ENCODE measurements at places on chromosomes 11 and 22.

- no peak for DNase-seq
Observed at GRCh38 chr11:76268498-76268897, 62.2 kb upstream of the WNT11 start.

- DNase-seq: no peak
Observed at GRCh38 chr11:21148376-21148775, 479.0 kb downstream of the NELL1 start.

DNA sequence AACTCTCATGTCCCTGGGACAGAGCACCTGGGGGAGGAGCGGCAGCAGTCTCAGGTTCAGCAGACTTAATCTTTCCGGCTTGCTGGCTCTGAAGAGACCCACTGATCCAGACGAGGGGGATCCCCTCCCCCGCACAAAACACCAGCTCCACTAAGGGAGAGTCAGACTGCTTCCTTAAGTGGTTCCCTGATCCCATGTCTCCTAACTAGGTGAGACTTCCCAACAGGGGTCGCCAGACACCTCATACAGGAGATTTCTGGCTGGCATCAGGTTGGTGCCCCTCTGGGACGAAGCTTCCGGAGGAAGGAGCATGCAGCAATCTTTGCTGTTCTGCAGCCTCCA, 157.2 kb upstream of the TMEM45B start:
- no peak for DNase-seq

- no peak for DNase-seq
Observed at GRCh38 chr11:132343445-132344175, 973.2 kb downstream of the NTM start.

- DNase-seq: no peak
Observed at GRCh38 chr11:44179173-44179572, 83.7 kb downstream of the EXT2 start.

- no peak for DNase-seq
Observed at GRCh38 chr22:33823552-33823951, 96.7 kb downstream of the LARGE1 start.

DNA sequence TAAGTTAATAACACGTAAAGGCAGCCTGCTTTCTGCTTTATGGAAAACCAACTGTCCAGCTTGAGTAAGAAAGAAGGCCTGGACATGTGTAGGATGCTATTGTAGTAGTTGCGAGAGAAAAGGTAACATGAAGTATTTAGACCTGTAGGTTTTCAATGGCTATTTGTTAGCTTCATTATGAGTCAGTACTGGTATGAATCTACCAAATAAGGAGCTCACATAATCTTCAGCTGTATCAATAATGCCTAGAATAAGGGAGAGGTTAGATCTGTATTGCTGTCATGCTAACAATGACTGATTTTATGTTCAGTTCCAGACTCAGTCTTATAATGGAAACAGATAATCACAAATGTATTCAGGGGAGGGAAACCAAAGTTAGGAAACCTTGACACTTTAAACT, 550.3 kb downstream of the CNTN5 start:
- no peak for DNase-seq

DNA sequence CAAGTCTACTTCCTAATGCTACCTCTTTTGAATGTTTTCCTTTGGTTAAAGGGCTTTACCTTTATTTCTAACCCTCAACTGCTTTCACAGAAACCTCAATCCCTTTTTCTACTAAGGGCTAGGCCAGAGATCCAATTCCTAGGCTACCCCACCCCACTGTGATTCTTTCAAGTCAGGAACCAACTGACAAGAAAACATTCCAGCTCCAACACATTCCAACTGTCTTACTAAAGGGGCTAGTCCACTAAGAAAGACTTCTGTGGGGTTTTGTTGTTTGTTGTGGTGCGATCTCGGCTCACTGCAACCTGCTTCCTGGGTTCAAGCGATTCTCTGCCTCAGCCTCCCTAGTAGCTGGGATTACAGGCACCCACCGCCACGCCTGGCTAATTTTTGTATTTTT, 151.3 kb downstream of the APOL5 start:
- no peak for DNase-seq

- DNase-seq: no peak
Observed at GRCh38 chr22:19215360-19215759, 36.8 kb upstream of the SLC25A1 start.

DNA sequence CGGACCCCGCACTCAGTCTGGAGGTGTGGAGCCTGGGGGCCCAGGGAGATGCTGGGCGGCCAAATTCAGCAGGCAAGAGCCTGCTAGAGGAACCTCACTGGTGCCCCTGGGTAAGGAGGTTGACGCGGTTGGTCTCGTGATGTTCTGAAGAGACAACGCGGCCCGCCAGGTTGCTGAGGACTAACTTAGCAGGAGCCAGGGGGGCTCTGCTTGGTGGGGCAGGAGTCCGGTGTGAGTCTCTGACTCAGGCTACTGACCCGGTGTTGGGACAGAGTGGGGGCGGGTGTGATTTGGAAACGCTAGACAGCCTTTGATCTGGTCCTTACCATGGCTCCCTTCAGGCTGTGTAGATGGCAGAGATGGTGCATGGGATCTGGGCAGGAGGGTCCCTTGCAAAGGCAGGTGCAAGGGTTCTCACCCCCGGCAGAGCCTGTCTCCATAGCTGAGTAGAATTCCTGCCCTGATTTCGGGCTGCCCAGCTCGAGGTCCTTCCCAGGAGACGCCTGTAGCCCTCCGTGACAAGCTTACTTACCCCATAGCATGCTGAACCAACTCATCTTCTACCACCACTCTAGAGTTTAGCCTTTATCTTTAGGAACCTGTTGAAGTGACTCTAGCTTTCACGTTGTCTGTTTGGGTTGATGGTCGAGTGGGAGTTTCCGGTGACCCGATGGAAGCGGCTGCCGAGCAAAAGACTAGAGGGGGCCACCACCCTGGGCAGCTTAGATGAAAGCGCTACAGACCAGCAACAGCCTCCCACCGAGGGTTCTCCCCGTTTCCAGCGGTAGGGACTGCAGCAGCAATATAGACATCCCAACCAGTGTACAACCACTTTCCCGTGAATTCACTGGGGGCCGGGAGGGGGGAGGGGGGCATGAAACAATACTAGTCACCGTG, 38.4 kb downstream of the KCNC1 start:
- DNase-seq: no peak

- DNase-seq: no peak
Observed at GRCh38 chr11:69416143-69416515, 65.3 kb upstream of the LINC01488 start.

GRCh38 chr22:29705651-29706050, 14.2 kb upstream of the CABP7 start:
- no peak for DNase-seq

GRCh38 chr11:76802621-76803020, 19.5 kb downstream of the TSKU start:
- DNase-seq: no peak

- no peak for DNase-seq
Observed at GRCh38 chr11:9344061-9344680, 29.8 kb upstream of the TMEM41B start.

- no peak for DNase-seq
Observed at GRCh38 chr22:24416095-24416494, 11.3 kb upstream of the ADORA2A start.

- DNase-seq: no peak
Observed at GRCh38 chr11:12216671-12217374, 106.4 kb downstream of the MICAL2 start.

GRCh38 chr22:49404020-49404419, 423.7 kb downstream of the BRD1 start:
- no peak for DNase-seq

- no peak for DNase-seq
Observed at GRCh38 chr11:121244884-121245283, 47.7 kb upstream of the SC5D start.

GRCh38 chr11:130672911-130673310, 224.5 kb downstream of the ADAMTS15 start:
- DNase-seq: no peak

GRCh38 chr11:118892514-118892913, 8.8 kb downstream of the CXCR5 start:
- DNase-seq: no peak

- DNase-seq: no peak
Observed at GRCh38 chr11:119023741-119024140, 5.2 kb downstream of the TRAPPC4 start.

GRCh38 chr11:33930317-33931021, 38.6 kb upstream of the LMO2 start:
- no peak for DNase-seq

DNA sequence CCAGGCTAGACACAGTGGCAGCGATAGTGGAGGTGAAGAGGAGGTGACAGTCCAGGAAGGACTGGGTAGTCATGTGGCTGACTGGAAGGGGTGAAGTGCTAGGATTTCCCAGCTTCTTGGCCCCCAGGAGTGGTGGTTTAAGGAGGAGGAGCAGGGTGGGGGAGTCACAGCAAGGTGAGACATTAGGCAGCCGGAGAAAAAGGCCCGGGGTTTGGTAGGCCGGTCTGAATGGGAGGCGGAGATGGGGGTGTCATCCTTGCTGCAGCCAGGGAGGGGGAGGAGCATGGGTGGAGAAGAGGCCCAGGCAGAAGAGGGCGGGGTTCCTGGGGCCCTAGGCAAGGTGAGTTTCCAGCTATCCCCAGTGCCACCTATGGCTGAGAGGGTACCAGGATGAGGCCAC, 6.1 kb downstream of the SIPA1 start:
- no peak for DNase-seq

DNA sequence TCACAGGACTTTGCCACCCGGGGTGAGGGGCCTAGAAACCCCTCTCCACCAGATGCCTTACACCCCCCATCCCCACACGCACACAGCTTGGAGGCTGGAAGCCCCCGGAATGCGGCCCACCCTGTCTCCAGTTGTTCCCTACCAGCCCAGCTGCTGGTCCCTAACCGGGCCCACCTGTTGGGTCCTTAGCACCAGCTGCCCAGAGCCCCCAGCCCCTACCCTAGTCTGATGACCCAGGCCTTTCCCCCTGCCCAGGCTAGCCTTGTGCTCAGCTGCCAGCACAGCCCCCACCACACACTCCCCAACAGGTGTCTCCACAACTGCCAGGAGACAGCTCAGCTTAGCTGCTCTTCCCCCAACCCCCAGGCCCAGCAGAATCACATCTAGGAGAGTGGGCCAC, 67.1 kb downstream of the CDKN1C start:
- no peak for DNase-seq

- no peak for DNase-seq
Observed at GRCh38 chr22:21451545-21452520, 15.4 kb upstream of the TMEM191C start.

GRCh38 chr11:113952588-113952987, 22.3 kb upstream of the HTR3A start:
- no peak for DNase-seq

DNA sequence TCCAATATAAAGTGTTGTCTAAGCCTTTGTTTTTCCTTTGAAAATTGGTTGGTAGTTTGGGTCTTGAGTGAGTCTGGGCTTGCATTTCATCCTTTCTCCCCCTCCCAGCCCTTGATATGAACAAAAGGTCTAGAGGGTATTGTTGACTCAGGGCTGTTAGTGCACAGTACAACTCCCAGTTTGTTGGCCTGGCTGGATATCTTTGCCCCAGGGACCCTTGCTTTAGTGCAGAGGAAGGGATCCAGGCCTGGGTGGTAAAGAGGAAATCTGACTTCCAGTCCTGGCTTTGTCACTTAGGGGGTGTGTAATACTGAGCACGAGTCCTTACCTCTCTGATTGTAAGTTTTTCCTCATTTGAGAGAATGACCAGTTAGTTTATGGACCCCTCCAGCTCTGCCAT, 330.4 kb downstream of the TMEM135 start:
- no peak for DNase-seq
